ENCODE measurements at places on chromosomes 11 and 22.

DNA sequence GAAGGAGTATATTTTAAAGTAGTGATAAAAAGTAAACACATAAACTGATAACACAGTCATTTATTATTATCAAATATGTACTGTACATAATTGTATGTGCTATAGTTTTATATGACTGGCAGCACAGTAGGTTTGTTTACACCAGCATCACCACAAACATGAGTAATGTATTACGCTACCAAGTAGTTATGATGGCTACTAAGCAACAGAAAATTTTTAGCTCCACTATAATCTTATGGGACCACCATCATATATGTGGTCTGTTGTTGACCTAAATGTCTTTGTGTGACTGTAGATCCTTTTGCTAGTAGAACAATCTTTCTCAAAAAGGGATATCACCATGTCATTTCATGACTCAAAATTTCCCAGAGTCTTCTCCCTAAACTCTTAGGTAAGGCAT, 93.5 kb downstream of the LARGE2 start:
- DNase-seq: no peak

DNA sequence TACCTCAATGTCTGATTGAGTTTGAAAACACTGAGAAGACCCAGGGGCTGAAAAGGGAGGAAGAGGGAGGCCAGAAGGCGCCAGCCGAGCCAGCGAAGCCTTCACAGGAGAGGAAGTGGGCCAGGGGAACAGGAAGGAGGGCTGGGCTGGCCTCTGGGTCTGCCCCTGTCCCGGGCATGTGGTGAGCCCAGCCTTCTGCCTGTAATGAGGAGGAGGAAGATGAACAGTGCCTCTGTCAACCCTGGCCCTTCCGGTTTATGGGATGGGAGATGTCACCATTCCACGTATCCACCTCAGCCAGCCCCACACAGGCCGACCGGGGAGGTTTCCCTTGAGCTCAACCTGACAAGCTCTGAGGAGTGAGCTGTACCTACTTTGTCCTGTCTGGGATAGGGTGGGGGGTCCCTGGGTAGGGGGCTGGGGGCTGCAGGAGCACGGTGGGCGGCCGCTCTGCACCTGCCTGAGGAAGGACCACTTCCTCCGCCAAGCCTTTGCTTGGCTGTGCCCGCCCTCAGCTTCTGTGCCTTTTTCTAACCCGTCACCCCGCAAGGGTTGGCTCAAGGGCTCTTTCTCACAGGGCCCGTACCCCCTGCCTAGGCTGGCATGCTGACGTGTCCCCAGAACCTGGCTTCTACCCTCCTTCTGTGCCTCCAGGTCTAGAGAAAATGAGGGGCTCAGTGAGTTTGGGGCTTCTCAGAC, 2.0 kb downstream of the PARVG start:
- DNase-seq: no peak

DNA sequence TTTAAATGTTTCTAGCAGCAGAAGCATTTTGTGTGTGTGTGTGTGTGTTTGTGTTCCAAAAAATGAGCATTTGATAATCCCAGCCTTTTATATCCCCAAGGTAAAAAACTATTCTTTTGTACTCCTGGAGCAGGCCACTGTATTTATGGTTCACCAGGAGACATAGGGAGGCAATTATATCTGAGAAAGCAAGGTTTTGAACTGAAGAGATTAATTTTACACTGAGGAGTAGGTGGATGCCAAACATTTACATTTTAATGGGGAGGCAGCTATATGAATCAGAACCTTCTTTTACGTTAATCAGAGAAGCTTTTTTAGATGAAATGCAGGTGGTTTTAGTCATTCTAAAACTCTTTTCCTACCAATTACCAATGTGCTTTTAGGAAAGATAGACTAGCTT, 1374.0 kb upstream of the TENM4 start:
- no peak for DNase-seq

DNA sequence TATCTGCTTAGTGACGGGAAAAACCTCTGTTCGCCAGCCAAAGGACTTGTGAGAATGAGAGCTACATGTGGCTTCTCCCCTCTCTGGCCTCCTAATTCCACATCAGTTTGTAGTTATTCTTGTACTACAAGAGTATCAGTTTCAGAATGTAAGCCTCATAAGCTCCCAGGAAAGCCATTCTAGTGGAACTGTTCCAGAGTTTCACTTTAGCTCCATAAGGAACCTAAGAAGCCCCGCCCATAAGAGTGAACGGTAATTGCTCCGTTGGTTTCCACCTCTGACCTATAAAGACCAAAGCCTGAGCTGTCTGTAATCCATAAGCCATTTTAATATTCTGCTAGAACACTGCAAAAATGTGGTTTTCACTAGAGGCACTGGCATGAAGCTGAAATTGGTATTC, 53.0 kb downstream of the SIK3 start:
- no peak for DNase-seq

- DNase-seq: no peak
These were observed 51.4 kb upstream of the SHISAL1 start for GRCh38 chr22:44363980-44364750.

DNA sequence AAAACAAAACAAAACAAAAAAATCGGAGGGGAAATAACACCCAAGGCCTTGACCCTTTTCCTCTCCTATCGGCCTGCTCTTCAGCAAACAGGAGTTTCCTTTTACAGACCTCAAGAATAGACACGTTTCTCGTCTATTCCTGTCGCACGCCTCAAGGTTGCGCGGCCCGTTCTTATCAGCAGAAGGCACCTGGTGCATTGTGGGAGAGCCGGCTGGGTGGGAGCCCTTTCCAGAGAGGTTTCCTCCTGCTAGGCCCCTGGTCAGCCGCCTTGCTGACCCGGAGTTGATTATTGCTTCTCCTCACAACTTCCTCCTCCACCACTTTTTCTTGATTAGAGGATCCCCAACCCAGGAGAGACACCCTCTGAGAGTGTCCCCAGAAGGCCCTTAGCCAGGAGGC, 497.3 kb downstream of the MIAT start:
- DNase-seq: no peak

DNA sequence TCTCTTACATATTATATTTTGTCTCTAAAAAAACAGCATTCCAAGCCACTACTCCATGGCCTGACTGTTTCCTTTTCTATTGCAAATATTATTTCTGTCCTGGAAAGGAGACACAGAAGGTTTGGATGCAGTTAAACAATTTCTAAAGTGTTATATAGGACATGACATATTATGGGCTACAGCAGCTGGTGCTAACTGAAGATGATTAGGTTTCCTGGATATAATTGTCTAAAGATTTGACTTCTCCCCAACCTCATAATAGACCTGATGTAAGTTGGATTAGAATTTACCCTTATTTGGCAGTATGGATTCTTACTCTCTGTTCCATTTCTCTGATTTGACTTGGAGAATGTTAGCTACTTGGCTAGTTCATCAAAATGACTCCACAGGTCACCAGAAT, 90.2 kb downstream of the BBOX1 start:
- no peak for DNase-seq

DNA sequence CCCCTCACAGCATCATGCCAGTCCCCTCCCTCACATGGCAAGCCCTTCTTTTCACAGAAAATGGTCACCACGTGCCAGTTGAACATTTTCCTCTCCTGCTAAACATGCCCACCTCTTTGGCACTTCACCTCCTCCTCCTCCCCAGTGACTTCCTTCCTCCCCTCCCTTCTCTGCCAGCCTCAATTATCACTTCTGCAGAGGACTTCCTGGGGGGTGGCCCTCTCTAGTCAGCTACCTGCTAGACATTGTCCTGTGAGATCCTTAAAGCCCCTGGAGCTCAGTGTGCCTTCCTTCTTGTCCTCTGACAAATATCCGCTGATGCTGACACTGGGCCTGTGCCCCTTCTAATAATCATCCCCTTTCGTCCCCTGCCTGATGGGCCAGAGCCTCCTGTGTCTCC, 43.2 kb upstream of the E2F8 start:
- no peak for DNase-seq

GRCh38 chr11:1522081-1522424, 35.5 kb upstream of the MOB2 start:
- no peak for DNase-seq

Measured in GM04504 (cell line).